Activated CD4-positive, alpha-beta T cell treated with anti-CD3 and anti-CD28 coated beads for 4 hours (primary cell): ENCODE measurements at places on chromosomes 6 and 20.
A peak's percentile ranks its signal among the peaks of the same experiment; 100 is the strongest.

GRCh38 chr20:46150943-46151342, 32.8 kb downstream of the CD40 start:
- DNase-seq: no peak

DNA sequence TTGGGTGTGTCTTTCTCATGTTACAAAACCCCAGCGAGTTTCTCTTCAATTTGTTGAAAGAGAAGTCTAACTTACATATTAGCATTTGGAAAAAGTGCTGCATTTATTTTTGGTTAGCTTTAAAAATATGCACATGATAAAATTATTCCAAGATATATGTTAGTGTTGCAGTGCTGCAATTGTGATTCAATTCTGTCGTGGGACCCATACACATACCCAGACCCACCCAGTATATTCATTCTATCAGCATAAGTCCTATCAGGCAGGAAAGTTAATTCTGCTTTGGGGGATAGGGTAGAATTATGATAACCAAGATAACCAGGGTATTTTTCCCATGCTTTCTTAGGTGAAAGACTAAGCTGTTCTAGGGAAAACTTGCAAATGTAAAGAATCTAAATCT, 313.5 kb downstream of the EPHA7 start:
- DNase-seq: no peak

- no peak for DNase-seq
Observed at GRCh38 chr20:2610941-2611720, 41.3 kb upstream of the NOP56 start.

GRCh38 chr20:25040438-25040831, 17.5 kb downstream of the ACSS1 start:
- no peak for DNase-seq

DNA sequence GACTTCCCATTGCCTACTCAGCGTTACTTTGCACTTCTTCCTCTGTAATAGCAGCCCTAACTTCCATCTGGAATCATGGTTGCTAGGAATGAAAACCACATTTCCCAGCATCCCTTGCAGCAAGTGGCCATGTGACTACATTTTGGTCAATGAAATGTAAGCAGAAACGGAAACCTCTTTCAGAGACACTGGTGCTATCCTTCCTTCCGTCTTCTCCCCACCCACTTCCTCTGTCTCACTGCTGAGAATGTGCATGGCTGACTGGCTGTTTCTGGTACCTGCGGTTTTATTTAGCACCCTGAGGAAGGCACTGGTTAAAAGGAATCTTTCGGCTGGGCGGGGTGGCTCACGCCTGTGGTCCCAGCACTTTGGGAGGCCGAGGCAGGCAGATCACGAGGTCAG, 107.4 kb downstream of the SCML4 start:
- DNase-seq: peak; percentile 70

GRCh38 chr6:117985916-117986315, 78.9 kb downstream of the SLC35F1 start:
- DNase-seq: no peak

- DNase-seq: no peak
Observed at GRCh38 chr6:158938811-158939254, 61.2 kb downstream of the RSPH3 start.

DNA sequence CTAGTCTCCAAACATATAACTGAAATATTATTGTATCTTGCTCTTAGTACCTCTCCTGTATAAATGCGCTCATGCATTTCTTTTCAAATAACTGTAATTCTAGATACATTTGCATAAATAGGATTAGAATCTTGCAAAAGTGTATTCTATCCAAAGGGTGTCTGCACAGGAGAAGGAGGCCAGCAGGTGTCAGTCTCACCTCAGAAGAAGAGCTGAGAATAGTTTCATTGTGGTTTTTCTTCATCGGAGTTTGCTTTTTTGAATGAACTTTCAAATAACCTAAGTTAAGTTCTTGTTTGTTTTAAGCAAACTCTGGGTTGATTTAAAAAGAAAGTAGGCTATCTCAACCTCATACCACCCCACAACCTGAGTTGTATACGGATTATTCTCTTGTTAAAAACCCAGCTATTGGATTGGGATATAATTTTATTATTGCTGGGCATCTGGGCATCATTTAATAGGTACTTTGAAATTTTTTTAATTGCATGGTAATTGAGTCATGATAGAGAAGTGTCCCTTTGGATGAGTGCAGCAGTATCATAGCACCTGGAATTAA, 125.0 kb upstream of the MLIP start:
- DNase-seq: no peak

GRCh38 chr20:41171736-41172295, 34.5 kb downstream of the PLCG1 start:
- DNase-seq: no peak

- no peak for DNase-seq
Observed at GRCh38 chr6:30020626-30021025, 40.4 kb upstream of the POLR1H start.

GRCh38 chr6:20207088-20207418, 5.2 kb downstream of the MBOAT1 start:
- no peak for DNase-seq

DNA sequence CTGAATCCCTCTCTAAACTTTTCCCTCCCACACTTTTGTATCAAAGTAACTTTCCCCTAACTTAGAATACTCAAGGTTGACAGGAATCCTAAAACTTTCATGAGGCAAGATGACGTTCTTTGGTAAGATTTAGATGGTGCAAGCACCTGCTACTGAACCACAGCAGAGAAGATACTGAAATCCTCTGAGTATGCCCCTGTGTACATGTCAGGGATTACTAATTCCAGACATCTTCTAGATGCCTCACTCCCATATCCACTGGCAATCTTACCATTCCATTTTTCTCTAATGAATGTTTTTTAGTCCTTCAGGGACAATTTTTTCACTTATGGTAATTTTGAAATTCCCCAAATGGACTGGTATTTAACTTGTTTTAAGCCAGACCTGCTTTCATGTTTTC, 9.1 kb downstream of the APOBEC2 start:
- DNase-seq: no peak

- DNase-seq: no peak
Observed at GRCh38 chr20:33013701-33014326, 6.3 kb downstream of the BPIFB2 start.

DNA sequence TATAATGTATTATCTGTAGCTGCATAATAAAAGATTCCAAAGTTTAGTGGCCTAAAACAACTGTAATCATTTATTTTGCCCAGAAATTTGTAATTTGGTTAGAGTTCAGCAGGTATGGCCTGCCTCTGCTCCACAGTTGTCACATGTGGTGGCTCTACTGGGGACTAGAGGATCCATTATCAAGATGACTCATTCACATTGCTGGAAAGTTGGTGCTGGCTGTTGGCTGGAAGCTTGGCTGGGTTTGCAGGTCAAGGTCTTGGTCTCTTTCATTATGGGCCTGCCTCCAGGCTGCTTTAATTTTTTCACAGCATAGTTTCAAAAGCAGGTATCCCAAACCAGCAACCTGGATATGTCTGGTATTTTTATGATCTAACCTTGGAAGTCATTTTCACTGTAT, 17.6 kb downstream of the TRDN start:
- no peak for DNase-seq

GRCh38 chr6:111406200-111406721, 76.8 kb downstream of the REV3L start:
- DNase-seq: no peak

DNA sequence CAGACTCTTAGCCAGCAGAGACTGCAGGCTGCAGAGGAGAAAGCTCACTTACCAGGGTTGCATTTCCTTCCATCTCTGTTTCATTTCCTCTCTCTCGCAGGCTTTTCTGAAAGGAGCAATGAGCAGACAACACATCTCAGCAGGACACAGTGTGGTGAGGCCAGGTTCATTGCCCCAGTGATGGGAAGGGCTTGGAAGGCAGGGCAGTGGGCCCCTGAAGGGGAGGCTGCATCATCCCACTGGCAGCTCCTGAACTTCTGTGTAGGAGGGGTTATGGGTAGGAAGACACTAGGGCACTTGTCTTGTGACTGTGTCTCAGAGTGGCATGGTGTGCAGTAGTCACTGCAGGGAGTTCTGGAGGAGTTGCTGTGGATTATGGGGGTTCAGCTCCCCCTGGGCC, 246.8 kb downstream of the QKI start:
- DNase-seq: no peak

GRCh38 chr6:134472661-134473060, 154.7 kb upstream of the SGK1 start:
- no peak for DNase-seq

DNA sequence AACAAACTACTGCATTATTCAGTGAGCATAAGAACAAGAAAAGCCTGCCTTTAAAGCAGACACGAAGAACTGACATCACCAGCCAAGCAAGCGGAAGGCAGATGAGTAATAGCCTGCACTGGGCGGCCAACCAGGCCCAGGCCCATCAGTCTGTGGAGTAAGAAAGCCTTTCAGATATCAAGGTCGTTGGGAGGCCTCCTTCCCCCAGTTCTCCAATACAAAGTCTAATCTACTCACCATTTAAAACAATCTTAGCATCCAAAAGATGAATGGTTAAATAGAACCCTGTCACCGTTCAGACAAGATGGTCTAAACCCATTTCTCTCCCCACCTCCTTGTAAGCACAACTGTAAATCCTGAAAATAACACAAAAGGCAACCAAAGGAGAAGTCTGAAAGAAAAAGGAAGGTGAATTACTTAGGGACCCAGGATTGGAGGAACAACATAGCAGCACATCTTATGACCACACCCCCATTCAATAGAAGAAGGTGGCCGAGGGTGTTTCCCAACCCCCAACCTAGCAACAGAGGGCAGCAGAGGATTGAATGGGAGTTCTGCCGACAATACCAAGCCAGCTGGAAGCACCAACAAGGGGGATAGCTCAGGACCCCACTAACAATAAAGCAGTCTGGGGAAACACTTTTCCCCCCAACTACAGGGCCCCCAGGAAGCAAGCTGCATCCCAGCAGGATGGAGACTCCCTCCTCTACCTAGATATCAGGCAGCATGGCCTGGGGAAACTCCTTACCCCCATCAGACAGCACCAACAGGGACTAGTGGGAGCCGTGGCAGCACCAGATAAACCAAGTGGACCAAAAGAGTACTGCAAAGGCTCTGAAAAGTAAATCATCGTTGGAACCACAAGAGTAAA, 67.9 kb downstream of the ZHX3 start:
- no peak for DNase-seq

DNA sequence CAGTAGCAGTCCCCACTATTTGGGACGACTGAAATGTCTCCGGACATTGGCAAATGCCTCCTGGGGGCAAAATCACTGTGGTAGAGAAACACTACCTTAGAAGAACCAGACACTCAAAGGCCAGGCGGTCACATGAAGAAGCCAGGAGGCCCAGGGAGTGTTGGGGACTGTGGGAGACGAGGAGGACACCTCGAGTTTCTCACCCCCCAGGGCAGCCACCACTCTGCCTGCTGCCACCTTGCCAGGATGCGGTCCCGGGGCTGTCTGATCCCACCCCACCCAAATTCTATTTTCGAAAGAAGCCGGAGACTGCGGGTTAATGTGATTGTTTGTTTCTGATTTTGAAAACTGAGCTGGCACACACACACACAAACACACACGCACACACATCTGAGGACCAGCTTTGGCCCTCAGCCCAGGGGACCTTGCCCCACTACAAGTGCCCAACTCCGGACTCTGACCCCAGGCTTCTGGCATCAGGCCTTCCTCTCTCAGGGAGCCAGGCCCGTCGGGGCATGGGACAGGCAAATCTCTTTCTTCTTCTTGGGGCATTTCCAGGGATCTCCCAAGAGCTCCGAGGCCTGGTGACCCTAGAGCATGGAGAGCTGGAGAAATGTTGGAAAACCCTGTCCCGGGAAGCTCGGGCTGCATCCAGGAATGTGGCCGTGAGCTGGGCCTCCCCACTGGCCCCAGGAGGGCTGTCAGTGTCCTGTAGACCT, 187.5 kb upstream of the PMEPA1 start:
- no peak for DNase-seq

DNA sequence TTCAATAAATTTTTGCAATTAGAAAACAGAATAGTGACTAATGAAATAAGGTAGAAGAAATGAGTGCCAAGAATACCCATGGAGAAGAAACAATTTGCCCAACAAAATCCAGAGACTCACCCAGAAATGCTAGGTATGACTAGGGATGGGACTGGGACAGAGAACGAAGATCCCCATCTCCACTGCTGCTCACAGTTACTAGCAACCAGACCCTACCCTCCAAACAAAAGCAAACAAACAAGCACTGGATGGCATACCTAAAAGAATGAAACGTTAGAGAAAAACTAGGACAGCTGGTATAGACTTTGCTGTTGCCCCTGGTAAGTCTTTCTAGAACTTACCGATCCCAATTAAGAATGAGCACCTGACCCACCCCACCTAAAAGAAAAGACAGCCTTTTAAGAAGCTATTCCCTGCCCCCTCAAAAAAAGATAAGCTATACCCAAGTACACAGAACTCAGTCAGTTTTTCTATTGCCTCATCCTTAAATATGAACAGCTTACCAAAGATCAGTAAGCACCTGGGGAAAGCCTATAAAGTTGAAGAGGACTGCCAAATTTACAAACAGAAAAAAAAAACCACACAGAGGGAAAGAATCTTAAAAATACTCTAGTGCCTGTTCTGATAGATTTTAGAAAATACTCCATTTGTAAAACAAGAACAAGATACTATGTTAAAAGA, 31.7 kb downstream of the REPS1 start:
- DNase-seq: no peak

- DNase-seq: no peak
Observed at GRCh38 chr6:2948228-2949025, 22.9 kb downstream of the SERPINB6 start.
